ENCODE measurements at places on chromosomes 1 and 21.

DNA sequence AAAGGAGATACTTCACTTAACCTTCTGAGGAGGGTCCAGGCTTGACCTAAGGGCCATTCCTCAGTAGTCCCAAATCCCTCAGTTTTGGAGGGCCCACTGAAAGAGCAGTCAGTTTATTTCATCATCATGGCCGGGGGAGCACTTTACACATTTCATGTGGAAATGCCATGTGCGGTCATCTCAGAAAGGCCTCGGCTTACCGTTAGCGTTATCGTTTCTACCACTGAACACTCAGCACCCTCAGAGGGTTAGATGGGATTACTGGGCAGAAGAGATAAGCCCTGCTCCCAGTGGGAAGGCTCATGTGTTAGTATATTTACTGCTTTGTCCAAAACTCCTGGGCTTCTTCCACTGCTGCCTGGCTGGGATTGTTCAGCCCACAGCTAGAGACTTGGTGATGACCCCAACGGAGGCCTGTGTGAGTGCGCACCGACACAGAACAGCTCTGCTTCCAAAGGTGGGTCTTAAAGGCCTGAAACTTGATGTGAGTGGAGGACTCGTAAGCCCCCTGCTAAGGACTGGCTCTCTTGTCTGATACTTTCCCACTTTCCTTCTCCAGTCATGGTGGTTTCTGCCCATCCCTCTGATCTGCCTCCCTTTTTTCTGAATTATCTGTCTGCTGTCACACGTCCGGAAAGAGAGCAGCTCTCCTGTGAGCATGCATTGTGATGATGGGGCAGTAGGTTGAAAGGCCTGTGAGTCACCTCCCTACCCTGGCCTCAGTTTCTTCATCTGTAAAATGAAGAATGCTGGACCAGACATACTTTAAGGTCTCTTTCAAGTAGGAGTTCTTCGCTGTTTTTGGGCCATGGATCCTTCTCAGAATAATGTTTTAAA, 284.5 kb downstream of the ASTN1 start:
- DNase-seq: no peak

GRCh38 chr1:221910222-221910621, 168.3 kb upstream of the DUSP10 start:
- DNase-seq: no peak

- DNase-seq: peak; percentile 75
Observed at GRCh38 chr21:33968080-33968994, 52.7 kb upstream of the ATP5PO start.

- no peak for DNase-seq
Observed at GRCh38 chr1:163170331-163170730, 32.4 kb downstream of the RGS5 start.

- DNase-seq: no peak
Observed at GRCh38 chr1:178371933-178372388, 124.8 kb downstream of the CLEC20A start.

DNA sequence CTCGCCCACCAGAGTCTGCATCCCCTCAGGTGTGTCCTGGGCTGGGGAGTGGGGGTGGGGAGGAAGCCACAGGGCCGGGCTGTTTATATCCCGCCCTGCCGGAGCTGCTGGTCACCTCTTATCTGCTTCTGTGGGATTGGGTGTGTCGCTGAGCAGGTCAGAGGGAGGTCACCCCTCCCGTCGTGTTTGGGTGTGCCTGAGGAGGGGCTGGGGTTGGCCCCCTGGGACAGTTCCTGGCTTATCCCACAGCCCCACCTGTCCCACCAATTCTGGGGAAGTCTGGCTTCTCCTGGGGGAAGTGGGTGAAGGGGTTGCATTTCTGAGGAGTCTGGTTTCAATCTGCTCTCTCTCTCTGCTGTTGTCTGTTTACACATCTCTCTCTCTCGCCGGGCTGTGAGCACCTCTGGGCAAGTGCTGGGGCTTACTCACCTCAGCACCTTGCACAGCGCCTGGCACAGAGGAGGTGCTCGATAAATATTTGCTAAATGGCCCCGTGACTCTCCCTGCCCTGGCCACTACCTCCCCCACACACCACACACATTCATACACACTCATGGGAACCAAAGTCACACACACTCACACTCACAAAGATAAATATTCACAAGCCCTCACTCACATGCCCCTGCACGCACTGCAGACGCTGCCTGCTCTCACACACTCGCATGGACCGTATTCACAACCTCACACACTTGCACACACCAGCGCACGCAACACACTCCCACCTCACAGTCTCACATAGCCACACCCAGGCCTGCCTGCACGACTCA, 8.3 kb downstream of the ELF3 start:
- DNase-seq: peak; percentile 75

DNA sequence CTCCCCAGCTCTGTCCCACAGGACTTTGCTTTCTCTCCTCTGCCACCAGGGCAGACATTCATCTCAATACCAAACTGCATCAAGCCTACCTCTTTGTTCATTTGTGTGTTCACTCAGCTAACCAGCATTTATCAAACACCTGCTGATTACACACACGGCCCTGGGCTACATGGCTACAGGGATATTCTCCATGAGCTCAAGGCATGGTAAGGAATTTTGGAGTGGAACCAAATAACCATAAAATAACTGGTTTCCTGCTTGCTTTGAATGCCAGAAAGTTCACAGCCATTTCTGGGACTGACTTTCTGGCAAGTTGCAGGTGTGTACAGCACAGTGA, 54.6 kb downstream of the LDLRAD2 start:
- DNase-seq: no peak

GRCh38 chr1:3978990-3979325, 78.9 kb upstream of the C1orf174 start:
- no peak for DNase-seq

GRCh38 chr21:42564561-42564971, 50.9 kb downstream of the SLC37A1 start:
- no peak for DNase-seq

DNA sequence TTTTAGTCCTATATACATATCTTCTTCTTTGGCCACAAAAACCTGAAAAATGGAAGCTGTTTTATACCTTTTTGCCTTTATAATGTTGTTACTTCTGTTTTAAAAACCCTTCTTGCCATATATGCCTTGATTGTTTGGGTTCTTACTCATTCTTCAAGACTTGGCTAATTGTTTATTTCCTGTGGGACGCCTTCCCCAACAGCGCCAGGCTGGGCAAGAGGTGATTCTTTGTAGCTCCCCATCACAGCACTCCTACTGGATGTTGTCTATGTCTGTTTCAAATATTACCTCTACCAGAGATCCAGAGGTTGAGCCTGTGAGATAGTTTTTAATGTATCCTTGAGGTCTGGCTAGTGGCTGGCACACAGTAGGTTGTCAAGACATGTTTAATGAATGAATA, 73.2 kb upstream of the CYP2J2 start:
- DNase-seq: no peak

- no peak for DNase-seq
Observed at GRCh38 chr1:21645550-21645949, 23.6 kb downstream of the RAP1GAP start.

- no peak for DNase-seq
Observed at GRCh38 chr1:226735576-226735975, 3.5 kb downstream of the ITPKB start.

DNA sequence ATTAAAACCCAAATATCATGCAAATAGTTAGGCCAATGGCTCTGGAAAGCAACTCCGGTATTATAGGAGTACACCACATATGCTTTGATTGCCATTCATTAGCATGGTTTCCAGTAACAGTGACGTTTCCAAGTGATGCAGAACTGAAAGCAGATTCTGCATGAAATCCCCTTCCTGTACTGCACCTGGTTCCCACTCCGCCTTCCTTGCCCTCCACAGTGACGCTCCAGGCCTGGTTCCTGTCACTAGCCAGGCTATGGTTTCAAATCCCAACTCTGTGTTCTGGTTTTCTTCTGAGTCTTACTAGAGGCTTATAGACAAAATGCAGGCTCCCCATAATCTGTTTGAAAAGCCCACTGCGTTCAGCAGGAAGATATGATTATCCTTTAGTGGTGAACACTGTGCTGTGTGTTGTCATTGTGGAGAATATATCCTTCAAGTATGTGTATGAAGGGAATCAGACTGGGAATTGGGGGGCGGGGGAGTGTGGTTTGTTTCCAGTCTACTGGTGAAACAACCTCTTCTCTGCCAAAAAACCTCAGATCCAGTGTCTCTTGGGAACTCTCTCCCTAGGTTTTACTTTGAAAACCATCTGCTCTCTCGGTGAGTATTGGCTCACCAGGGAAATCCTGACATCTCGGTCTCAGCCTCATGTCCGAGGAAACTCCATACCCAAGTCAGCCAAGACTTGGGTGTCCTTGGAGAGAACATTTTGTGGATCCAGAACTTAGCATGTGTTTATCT, 78.7 kb downstream of the TYW3 start:
- no peak for DNase-seq

GRCh38 chr1:92459871-92460320, 26.8 kb downstream of the GFI1 start:
- no peak for DNase-seq

GRCh38 chr1:18253093-18253492, 145.5 kb downstream of the IGSF21 start:
- DNase-seq: no peak

DNA sequence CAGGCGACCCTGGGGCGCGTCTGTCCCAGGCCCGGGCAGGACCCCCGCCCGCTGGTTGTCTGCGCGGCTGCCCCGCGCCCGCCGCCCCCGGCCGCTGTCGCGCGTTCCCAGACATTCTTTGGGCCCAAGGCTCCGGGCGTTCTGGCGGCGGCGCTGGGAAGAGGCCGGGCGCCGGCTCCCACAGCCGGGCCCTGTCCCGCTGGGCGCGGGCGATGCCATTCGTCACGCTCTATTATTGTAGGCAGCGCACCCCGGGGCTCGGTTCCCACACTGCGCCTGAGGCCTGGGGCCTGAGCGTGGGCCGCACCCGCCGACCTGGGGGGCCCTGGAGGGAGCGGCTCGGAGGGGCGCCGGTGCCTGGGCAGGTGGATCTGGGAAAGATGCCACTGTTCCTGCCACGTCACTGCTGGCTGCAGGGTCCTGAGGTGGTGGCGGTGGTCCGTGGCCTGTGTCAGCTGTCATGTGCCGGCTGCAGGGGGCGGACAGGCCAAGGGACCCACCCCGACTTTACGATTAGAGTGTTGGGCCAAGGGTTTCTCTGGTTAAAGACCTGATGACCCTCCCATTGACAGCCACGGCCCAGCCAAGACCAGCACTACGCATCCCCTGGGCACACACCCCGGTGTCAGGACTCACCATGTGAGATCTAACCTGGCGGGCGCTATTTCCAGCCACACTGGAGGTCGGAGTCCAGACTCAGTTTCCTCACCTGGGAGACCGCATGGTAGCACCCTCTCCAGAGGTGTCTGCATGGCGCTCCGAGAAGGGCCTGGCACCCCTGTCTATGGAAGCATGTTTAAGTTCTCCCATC, 55.1 kb upstream of the ADARB1 start:
- DNase-seq: no peak

DNA sequence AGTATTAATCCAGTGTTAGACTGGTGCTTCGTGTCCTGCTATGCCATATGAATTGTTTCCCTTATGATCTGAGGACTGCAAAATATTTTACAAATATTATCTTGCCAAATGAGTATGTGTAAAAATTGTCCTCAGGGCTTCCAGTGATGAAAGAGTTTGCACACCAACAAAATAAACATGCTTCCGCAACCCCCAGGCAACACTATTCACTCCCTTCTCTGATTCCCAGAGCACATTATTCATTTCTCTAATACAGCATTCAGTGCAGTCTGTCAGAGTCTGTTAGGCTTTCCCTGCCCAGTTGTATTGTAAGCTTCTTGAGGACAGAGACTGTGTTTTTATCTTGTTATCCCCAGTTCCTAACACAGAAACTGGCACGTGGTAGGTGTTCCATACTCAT, 409.9 kb upstream of the C1orf87 start:
- no peak for DNase-seq

Measured in RWPE1 (cell line).